ENCODE measurements at places on chromosomes 3 and 15.
A peak's percentile ranks its signal among the peaks of the same experiment; 100 is the strongest.

DNA sequence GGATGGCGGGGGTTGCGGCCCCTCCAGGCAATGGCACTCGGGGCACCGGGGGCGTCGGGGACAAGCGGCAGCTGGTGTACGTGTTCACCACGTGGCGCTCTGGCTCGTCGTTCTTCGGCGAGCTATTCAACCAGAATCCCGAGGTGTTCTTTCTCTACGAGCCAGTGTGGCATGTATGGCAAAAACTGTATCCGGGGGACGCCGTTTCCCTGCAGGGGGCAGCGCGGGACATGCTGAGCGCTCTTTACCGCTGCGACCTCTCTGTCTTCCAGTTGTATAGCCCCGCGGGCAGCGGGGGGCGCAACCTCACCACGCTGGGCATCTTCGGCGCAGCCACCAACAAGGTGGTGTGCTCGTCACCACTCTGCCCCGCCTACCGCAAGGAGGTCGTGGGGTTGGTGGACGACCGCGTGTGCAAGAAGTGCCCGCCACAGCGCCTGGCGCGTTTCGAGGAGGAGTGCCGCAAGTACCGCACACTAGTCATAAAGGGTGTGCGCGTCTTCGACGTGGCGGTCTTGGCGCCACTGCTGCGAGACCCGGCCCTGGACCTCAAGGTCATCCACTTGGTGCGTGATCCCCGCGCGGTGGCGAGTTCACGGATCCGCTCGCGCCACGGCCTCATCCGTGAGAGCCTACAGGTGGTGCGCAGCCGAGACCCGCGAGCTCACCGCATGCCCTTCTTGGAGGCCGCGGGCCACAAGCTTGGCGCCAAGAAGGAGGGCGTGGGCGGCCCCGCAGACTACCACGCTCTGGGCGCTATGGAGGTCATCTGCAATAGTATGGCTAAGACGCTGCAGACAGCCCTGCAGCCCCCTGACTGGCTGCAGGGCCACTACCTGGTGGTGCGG lies 1.9 kb downstream of the CHST2 start:
- peak; percentile 70 for DNase-seq

DNA sequence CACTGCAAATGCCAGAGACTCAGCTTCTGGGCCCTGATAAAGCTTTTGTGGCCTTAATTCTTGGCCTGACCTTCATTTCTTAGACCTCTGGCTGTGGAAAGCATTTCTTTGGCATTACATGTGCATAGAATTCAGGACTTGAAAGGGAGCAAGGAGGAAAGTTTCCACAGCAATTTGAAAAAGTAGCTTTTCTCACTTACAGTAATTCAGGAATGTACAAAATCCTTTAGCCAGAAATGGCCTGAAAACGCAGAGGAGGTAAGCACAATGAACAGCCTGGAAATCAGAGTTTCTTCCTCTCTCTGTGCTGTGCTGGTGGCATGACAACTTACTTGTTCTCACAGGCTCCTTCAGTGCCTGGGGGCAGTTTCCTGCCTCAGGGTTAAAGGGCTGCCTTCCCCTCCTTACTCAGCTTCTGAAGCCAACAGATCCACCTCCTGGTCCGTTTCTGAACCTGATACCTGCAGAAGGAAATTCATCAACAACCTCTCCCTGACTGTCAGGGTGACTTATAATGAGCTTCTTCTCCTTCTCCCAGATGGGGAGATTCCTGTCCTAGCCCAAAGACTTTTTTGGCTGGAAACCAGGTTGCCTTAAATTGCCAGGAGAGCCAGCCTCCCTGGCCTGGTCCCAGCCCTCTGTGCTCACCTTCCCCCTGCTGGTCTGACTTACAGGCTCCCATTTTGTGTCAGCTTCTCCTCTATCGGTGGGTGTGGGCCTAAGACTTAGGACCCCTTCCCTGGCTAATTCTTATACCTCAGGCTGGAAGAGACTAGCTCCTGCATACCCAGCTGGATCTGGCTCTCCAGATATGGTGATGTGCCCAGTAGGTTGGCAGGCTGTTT lies 102.3 kb downstream of the MYRIP start:
- DNase-seq = no peak

GRCh38 chr3:170055209-170055608 lies 17.4 kb downstream of the GPR160 start:
- DNase-seq = no peak

DNA sequence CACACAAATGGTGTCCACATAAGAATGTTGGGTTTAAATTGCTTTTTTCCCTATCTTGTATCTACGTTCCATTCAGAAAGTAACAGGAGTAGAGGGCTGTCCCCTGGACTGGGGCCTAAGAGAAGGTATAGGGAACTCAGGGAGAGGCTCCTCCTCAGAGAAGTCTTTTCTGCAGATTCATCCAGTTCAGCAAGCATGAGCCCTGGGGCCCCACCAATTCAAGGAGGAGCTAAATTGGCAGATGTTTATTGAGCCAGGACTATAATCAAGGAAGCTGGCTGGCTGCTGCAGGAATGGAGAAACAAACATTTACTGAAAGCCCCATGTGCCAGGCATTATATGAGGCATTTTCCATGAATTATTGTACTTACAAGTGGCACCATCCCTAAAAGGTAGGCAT lies 22.1 kb upstream of the LARS2 start:
- DNase-seq = no peak

DNA sequence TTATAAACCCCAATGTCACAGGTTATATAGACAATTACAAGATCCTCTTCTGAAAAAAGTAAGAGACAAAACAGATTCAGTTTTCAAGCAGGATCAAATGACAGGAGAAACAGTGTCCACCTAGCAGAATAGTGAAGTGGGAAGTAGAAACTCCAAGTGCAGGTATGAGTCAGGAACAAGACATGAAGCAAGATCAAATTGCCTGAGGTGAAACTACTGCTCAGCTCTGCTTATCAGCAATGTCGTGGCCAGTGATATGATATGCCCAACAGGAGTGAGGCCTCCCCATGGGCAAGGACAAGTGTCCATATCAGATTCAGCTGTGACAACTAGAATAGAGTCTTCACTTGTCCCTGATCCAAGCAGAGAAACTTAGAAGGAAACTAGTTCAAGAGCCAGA lies 100.0 kb downstream of the ZMAT3 start:
- DNase-seq = no peak

DNA sequence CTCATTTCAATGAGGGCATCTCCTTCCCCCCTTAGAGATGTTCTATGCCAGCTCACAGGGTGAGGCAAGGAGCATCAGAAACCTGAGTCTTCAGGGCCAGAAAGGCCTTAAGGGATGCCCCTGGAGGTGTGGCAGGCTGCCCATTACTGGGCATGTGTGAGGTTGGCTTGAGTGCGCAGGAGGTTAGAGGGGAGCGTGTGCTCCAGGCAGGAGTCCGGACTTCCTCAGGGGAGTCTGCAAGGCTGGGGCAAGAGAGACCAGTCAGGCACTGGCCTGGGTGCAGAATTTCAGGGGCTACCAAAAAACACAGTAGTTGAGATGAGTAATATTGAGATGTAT lies 1.9 kb downstream of the LOXL1 start:
- DNase-seq = no peak

GRCh38 chr3:46987319-46987742 lies 7.9 kb downstream of the NBEAL2 start:
- DNase-seq = no peak

GRCh38 chr3:23915537-23916108 lies 1.2 kb downstream of the NKIRAS1 start:
- DNase-seq = no peak

- no peak for DNase-seq
These were observed 119.6 kb downstream of the ABI3BP start for GRCh38 chr3:100873611-100874010.
